ENCODE measurements at places on chromosomes 3 and 15.

DNA sequence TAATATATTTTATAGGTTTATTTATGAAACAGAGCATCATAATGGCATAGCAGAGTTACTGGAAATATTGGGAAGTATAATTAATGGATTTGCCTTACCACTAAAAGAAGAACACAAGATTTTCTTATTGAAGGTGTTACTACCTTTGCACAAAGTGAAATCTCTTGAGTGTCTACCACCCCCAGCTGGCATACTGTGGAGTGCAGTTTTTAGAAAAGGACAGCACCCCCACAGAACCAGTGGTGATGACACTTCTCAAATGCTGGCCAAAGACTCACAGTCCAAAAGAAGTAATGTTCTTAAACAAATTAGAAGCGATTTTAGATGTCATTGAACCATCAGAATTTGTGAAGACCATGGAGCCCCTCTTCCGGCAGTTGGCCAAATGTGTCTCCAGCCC is 58.1 kb downstream of the DNAH1 start:
- DNase-seq = no peak

DNA sequence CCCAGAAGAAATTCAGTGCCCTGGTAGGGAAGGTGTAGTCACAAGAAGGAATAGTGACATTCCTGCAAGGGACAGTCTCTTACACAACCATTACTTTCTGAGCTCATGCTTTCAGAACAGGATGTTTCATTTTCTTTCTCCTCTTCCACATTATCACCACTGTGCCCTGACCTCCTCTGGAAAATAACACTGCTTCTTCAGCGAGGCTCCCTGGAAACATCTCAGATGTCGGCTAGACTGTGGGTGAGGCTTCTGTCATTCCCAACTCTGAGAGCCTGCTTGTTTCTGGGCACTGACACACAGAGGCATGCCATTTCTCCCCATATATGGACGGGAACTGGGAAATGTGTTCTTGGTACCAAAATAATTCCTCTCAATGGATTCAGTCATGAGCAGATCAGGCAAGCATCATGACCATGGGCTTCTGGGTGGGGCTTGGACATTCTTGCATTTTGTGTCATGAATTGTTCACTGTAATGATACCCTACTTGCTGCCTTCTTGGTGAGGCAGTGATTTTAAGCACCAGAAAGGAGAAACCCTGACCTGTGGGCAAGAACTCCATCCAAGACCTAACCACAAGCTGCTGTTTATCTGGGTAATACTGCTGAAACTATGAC is 14.3 kb upstream of the TNFAIP8L3 start:
- no peak for DNase-seq

DNA sequence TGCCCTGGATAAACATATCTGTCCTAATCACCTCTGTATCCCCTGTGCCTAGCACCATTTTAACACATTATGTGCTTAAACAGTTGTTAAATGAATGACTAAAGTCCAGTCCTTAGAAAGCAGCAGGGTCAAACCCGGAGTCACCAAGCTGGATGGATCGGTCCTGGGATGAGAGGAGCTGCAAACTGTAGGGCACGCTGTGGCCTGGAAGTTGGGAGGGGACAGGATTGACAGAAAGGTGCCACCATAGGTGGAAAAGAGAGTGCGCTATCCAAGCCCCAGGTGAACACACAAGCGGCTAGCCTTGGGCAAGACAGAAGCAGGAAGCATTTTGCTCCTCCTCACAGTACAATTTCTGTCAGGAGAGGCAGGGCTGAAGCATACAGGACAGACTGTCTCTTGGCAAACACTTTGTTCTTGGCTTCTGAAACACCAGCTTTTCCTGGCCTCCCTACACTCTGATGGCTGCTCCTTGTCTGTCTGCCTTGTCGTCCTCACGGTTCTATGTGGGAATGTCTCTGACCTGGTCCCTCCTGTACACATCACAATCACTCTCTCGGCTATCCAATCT is 48.4 kb upstream of the KY start:
- DNase-seq = no peak

GRCh38 chr3:46538803-46539442 is 27.2 kb downstream of the LRRC2 start:
- DNase-seq = peak; percentile 22

- no peak for DNase-seq
These were observed 87.8 kb downstream of the P3H2 start for GRCh38 chr3:190032923-190033322.

GRCh38 chr15:72813345-72814004 is 29.9 kb upstream of the ADPGK start:
- no peak for DNase-seq

GRCh38 chr3:108088697-108089096 is 2.1 kb downstream of the CD47 start:
- DNase-seq = no peak

DNA sequence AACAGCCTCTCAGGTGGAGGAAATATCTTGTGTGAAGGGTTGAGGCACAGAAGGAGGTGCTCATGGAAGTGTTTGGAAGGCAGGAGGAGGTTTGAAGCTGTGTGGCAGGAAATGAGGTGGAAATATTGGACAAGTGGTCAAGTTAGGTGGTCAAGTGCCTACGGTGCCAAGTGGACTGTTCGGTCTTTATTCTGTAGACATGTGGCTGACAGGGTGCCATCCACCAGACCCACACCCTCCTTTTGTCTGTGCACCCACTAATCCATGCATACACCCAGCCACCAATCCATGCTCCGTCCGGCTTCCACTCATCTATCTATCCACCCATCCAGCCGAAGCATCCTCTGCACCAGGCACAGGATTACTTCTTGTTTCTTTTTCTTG is 2.2 kb downstream of the SLC6A20 start:
- no peak for DNase-seq

- DNase-seq = no peak
These were observed 81.8 kb upstream of the UBE2E1 start for GRCh38 chr3:23723930-23724329.

- no peak for DNase-seq
These were observed 28.4 kb downstream of the CD200R1L start for GRCh38 chr3:112818289-112818688.

GRCh38 chr3:85081191-85081906 is 122.6 kb downstream of the CADM2 start:
- peak; percentile 48 for DNase-seq

DNA sequence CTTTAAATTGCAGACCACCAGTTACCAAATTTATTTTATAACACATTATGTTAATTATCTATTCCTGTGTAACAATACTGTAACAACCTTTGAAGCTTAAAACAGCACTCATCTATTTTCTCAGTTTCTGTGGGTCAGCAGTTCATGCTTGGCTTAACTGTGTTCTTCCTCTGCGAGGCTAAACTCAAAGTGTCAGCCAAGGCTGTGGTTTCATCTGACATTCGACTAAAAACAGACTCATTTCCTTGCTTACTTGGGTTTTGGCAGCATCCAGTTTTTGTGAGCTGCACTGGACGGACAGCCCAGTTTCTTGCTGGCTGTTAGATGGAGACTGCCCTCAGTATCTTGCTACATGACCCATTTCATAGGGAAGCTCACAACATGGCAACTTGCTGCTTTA is 247.3 kb upstream of the KCNH8 start:
- no peak for DNase-seq

DNA sequence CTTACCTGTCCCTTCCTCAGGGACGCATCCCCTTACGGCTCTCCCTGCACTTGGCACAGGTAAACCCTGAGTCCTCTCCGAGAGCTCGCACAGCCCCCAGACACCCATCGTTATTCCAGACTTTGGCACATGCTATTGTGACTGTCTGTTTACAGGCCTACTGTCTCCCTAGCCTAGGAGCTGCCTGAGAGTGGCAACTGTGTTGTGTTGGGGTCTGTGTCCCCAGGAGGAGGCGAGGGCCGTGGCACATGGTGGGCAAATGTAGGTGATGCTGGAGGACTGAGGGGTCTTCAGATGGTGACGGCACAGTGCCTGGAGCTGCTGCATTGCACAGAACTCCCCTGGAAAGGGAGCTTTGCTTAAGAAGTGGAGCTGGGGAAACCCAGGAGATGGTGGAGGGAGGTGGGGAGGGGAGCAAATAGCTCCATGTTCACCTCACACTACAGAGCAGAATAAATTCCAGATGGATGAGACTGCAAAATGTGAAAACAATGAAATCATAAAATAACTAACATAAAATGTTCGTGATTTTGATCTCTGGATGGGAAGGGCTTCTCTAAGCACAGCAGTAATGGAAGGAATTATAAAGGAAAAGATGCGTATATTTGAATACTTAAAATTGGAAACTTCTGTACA is 96.5 kb downstream of the SMAD6 start:
- DNase-seq = peak; percentile 66

GRCh38 chr15:84598993-84599392 is 1.8 kb upstream of the ZSCAN2 start:
- peak; percentile 25 for DNase-seq

DNA sequence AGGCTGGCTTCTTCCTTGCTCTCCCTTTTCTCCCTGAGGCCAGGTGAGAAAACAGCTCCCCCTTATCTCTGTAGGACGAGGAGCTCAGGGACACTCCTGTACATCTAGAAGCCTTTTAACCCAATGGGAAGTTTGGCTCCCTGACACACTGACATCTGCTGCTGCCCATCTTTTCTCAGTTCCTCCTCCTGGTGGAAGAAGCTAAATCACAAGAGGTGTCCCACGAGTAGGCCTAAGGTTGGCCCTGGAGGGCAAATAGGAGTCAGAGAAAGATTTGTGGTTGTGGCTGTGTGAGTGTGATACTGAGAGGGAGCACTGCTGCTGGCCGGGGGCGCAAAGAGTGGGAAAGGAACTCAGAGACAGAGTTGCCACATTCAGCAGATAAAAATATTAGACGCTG is 49.5 kb downstream of the ARHGAP31 start:
- no peak for DNase-seq

DNA sequence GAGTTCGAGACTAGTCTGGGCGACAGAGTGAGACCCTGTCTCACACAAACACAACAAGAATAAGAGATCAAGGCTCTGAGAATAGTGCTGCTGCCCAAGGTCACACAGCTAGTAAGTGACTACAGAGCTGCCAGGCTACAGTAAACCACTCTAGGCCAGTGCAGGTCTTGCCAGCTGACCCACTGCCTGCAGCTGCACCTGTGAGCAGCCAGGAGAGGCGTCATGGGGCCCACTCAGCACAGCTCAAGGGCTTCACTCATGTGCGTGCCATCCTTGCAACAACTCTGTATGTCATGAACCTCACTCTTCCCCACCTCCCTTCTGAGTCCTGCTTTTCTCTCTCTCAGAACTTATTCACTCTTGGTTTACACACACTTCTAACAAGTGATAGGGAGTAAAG is 176.7 kb downstream of the SMAD6 start:
- no peak for DNase-seq

DNA sequence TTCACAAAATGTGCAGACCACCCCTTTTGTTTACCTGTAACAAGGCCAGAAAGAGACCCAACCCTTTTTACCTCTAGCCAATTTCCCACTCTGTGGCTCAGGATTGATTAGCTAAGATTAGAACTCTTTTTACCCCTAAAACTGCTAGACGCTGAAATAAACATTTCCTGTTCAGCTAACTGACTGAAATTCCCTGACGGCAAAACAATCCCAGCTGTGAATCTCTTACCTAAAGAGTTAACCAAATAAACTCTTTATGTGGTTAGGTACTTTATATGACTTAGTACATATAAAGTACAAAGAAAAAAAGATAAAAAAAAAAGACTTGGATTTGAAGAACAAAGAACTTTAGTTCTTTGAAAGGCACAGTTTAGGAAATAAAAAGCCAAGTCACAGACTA is 988.7 kb downstream of the FHIT start:
- no peak for DNase-seq

DNA sequence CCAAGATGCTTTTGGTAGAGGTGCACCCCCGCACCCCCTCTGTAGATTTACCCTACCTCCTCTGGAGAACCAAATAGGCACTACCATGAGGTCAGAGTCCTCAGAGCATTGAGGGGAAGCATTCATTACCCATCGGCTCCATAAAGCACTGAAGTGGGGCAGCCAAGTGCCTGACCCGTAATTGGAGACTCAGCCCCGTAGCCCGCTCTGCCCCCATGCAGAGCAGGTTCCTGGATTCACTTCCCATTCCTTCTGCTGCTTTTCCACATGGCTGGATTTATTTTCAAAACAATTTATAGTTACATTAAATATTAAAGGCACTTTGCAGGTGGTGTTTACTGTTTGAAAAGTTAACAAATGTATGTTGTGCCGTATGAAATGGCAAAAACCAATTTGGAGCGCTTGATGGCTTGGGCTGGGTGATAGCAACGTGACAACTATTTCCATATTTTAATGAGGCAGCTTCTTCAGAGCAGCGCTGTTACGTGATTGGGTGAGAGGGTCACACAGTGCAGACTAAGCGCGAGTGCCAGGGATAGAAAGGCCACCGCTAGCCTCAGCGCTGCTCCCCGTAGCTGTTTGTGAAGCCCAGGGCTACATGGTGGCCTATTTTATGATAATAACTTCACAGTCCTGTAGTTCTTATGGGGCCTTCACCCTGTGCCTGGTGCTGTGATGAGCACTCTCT is 373.8 kb upstream of the PROK2 start:
- DNase-seq = no peak

- no peak for DNase-seq
These were observed 216.1 kb downstream of the WNT5A start for GRCh38 chr3:55270976-55271375.

DNA sequence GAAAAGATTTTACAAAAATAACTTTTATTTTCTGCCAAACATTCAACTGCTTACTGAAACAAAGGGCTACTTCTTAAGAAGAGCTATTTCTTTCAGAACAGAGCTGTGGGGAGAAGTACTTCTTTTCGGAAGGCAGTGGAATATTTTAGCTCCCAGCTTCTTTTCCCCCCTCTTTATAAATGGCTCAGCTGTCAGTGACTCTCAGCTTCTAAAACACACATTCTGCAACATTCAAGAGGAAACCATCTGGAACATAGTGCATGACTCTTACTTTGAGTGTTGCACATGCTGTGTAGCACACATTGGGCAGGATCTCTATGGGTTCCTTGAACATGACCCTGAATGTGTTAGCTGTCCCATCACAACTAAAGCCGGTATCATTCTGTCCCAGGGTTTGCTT is 7.0 kb upstream of the C15orf40 start:
- no peak for DNase-seq

GRCh38 chr15:22878103-22878502 is 39.6 kb downstream of the NIPA2 start:
- DNase-seq = no peak

DNA sequence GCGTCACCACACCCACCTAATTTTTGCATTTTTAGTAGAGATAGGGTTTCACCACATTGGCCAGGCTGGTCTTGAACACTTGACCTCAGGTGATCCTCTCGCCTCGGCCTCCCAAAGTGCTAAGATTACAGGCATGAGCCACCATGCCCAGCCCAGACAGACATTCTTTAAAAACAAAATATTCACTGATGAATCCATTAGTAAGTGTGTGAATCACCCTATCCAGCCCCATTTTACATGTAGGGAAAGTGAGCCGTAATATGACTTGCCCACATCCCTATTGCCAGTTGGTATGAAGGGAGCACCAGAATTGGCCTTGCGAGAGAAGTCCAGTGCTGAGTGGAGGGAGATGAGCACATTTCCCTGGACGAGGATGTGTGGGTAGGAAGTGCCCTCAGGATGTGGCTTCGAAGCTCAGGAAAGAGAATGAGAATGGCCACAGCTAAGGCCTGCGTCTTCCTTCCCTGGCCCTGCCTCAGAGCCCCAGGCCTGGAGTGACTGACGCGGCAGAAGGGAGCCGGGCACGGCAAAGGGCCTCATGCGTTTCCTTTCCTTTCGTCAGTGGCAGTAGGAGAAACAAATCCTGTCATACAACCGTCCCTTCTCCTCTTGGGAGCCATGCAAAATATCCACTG is 28.3 kb upstream of the ETV5 start:
- DNase-seq = no peak
